ENCODE measurements at places on chromosomes 3 and 15.

DNA sequence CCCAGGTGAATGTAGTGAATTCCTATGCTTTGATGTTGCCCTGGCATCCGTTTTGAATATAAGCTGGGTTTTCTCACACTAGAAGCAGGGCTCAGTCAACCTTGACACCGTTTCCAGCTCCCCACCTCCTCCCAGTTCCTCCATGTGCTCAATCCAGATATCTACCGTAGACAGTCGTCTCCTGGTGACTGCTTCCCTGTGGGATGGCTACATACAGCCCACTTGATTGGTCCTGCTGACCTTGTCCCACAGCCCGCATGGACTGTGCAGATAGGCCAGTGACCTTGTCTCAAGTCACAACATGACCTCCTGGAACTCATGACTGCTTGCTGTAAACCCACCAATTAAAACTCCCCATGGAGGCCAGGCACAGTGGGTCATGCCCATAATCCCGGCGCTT is 8.1 kb downstream of the SEMA7A start:
- DNase-seq = no peak

GRCh38 chr15:58932710-58933280 is 684 bp downstream of the SLTM start:
- DNase-seq = no peak

- no peak for DNase-seq
Observed at GRCh38 chr15:69805248-69805953, 292.3 kb downstream of the TLE3 start.

- DNase-seq = no peak
Observed at GRCh38 chr3:13590841-13591520, 42.1 kb downstream of the FBLN2 start.

- DNase-seq = no peak
Observed at GRCh38 chr15:85993116-85993515, 86.6 kb upstream of the AGBL1 start.

DNA sequence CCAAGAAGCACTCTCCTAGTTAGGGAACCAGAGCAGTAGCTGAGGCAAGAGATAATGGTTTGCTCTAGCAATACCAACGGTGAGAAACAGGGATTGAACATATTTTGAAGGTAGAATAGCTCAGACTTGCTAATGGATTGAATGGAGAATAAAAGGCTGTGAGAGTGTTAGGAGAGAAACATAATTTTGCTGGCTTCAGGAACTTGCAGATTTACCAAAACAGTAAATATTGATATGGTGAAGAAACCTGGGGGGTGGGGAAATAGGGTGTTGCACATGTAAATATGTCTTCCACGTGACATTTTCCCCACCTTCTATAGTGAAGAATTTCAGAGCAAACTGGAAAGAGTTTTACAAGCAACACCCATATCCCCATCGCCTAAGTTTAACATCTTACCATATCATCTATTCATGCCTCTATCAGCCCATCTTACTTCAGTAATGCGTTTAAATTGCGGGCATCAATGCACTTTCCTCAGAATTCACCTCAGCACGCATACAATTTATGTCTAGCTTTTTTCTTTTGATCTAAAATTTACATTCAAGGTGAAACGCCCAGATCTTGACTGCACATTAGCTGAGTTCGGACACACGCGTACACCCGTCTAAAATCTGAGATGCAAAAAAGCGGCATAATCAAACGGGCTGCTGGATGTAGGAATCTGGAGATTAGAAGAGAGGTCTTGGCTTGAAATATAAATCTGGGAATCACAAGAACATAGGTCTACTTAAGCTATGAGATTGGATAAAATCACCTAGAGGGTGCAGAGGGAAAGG is 891 bp upstream of the NR1D2 start:
- no peak for DNase-seq
